CD8-positive, alpha-beta memory T cell (primary cell): ENCODE measurements at places on chromosomes 16 and 17.

- no peak overlapping the region for H3K4me3 ChIP-seq
- H3K36me3 ChIP-seq: no peaks in the 10 kb centered on the region
- no peaks in the 10 kb centered on the region for H3K4me1 ChIP-seq
- no peak for DNase-seq
Observed at GRCh38 chr17:65190467-65191097, 53.4 kb downstream of the RGS9 start.

GRCh38 chr16:17994027-17994426, 342.5 kb downstream of the NPIPA8 start:
- no peaks in the 10 kb centered on the region for H3K36me3 ChIP-seq
- no peak for DNase-seq

GRCh38 chr17:81165246-81166032, at the start of gene PVALEF:
PVALEF (plus strand) TSS chr17:81165507; CDS start chr17:81181227, 15,720 bp downstream.
- no peaks in the 10 kb centered on the region for H3K4me1 ChIP-seq
- H3K27ac ChIP-seq: no peak within 1 kb of the TSS
- H3K36me3 ChIP-seq: no peaks in the 10 kb centered on the region
- DNase-seq: no peak

GRCh38 chr17:76537578-76538280, at the start of gene CYGB:
CYGB (minus strand) TSS chr17:76537709; CDS start chr17:76537542, 167 bp downstream.
- no peak for DNase-seq
- peaks cover 22% of the 10 kb centered on the region for H3K27me3 ChIP-seq
- no peaks in the 10 kb centered on the region for H3K36me3 ChIP-seq
- H3K4me1 ChIP-seq: no peaks in the 10 kb centered on the region
- no peak within 1 kb of the TSS for H3K27ac ChIP-seq

DNA sequence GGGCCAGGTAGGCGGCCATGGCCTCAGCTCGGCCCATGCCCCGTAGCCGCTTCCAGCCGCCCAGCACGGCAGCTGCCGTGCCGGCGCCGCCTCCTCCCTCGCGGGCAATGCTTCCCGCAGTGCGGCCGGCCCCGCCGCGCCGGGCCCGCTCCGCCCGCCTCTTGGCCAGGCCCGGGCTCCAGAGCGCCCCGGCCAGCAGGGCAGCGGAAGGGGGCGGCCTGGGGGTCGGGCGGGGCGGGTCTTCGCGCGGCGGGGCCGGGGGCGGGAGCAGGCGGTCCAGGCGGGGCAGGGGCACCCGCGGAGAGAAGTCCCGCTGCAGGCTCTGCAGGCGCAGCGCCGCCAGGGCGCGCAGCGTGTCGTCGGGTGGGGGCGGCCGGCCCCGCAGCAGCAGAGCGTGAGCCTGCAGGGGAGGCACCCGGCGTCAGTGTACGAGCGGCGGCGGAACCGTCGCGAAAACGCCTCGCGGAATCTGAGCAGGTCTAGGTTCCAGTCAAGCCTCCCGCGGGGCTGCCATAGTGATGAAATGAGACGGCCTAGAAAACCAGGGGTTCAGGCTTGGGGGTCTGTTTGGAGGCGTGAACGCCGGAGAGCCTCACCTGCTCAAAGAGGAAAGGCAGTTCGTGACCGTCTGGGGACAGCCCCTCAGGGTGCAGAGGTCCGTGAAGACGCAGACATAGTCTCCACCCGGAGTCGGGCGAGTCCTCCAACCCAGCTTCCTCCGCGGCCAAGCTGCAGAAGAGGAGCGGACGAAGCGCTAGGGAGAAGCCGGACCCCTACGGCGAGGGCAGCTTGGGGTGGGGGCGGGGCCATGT, 6.6 kb downstream of the PLEKHH3 start:
- peaks cover 30% of the 10 kb centered on the region for H3K4me1 ChIP-seq
- H3K36me3 ChIP-seq: peaks cover 4% of the 10 kb centered on the region
- DNase-seq: no peak
- H3K4me3 ChIP-seq: peak overlapping the region; percentile 50
- H3K27me3 ChIP-seq: peaks cover 36% of the 10 kb centered on the region

DNA sequence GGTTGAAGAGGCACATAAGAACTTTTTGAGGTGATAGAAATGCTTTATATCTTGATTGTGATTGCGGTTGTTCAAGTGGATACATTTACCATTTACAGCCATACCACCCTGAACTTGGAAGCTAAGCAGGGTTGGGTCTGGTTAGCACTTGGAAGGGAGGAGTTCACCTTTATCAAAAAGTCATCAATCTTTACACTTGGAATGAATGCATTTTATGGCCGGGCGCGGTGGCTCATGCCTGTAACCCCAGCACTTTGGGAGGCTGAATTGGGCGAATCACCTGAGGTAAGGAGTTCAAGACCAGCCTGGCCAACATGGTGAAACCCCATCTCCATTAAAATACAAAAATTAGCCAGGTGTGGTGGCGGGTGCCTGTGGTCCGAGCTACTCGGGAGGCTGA, 9.5 kb upstream of the GJD3 start:
- no peak for DNase-seq
- no peak overlapping the region for H3K27ac ChIP-seq

DNA sequence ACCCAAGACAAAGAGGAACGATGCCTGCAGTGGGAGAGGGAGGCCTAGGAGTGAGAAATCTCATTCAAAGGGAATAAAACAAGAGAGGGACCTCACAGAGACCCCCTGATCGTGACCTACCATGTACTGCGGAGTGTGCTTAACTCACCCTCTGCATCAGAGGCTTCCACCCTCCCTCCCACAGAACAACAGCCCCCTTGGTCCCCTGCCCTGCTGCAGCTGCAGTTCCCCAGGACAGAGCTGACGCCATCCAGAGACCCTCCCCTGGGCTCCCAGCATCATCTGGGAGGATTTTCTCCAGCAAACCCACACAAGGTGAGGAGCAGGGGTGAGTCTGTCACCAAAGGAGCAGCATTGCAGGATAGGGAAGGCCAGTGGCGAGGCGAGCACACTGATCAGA, 39.8 kb downstream of the TLE7 start:
- no peaks in the 10 kb centered on the region for H3K4me1 ChIP-seq
- H3K27me3 ChIP-seq: no peaks in the 10 kb centered on the region
- H3K27ac ChIP-seq: no peak overlapping the region
- H3K36me3 ChIP-seq: no peaks in the 10 kb centered on the region

- H3K27me3 ChIP-seq: no peaks in the 10 kb centered on the region
- no peaks in the 10 kb centered on the region for H3K36me3 ChIP-seq
- H3K4me1 ChIP-seq: no peaks in the 10 kb centered on the region
- H3K27ac ChIP-seq: no peak overlapping the region
- DNase-seq: no peak
- H3K4me3 ChIP-seq: no peak overlapping the region
Observed at GRCh38 chr16:71297341-71297634, 8.1 kb upstream of the CMTR2 start.

GRCh38 chr17:64173646-64174045, 43.7 kb upstream of the ERN1 start:
- H3K4me1 ChIP-seq: no peaks in the 10 kb centered on the region
- H3K27ac ChIP-seq: no peak overlapping the region
- no peak overlapping the region for H3K4me3 ChIP-seq
- no peaks in the 10 kb centered on the region for H3K27me3 ChIP-seq
- no peaks in the 10 kb centered on the region for H3K36me3 ChIP-seq

DNA sequence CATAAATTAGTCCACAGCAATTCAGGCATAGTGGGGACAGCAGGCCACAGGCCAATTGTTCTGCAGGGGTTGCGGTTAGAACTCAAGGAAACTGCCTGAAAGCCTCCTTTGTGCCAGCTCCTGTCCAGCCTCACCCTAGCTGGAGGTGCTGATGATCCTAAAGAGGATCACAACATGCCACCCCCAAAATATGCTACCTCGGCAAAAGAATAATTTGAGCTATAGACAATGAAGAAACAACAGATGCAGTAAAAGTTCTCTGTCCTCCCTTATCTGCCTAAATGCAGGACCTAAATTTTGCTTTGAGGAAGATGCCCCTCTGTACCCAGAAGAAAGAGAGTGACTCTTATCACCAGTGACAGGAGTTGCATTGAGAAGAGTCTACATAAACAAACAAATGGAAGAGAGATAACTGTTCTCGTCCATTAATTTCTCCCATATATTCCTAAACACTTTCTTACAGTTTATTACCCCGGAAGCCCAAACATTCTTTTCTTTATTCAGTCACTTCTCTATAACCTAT, 14.7 kb downstream of the ALOX15 start:
- DNase-seq: no peak
- no peak overlapping the region for H3K27ac ChIP-seq
- H3K4me1 ChIP-seq: no peaks in the 10 kb centered on the region
- H3K36me3 ChIP-seq: no peaks in the 10 kb centered on the region
- no peak overlapping the region for H3K4me3 ChIP-seq

GRCh38 chr17:49998836-49999511, 4.0 kb upstream of the DLX3 start:
- DNase-seq: no peak
- peaks cover 21% of the 10 kb centered on the region for H3K4me1 ChIP-seq
- no peaks in the 10 kb centered on the region for H3K36me3 ChIP-seq

DNA sequence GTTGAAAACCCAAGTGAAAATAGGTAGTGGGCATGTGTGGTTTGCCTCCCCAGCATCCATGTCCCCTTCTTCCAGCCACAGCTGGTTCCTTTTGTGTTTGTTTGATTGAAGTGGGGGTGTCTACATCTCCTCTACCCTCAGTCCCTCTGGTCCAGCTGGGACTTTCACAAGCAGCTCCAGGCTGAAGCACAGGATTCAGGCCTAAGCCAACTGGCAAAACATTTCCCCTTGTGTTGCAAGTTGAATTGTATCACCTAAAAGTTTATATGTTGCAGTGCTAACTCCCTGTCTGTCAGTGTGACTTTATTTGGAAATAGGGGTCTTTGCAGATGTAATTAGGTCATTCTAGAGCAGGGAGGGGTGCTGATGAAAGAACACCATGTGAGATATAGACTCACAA, 205.9 kb upstream of the ASIC2 start:
- DNase-seq: no peak
- no peak overlapping the region for H3K27ac ChIP-seq
- H3K36me3 ChIP-seq: no peaks in the 10 kb centered on the region
- H3K4me3 ChIP-seq: no peak overlapping the region
- H3K4me1 ChIP-seq: no peaks in the 10 kb centered on the region

DNA sequence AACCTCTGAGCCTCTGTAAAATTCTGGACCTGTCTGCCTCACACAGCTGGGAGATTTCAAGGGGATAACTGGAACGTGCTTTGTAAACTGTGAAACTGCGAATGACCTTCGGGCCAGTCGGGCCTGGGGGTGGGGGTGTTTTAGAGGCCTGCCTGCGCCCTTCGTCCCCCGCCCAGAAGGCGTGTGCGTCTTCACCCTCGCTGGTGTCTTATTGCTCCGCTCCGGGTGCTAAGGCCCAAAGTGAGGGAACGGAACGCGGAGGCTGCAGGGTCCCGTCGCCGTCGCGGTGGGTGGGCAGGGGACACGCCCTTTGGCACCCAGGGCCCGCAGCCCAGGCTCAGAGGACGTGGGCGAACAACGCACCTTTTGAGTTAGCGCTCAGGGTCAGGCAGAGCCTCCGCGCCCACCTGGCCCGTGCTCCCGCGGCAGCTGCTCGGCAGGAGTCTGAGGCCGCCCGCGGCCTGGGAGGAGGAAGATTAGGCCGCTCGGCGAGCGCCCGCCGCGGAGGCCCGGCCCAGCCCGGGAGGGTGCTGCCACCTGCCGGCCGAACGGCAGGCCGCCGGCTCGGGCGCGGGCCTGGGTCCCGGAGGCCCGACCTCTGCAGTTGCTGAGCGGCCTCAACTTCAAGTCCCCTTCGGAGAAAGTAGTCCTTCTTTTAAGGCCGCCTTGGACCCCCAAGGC, 29.7 kb downstream of the DCAKD start:
- no peaks in the 10 kb centered on the region for H3K36me3 ChIP-seq
- peak; percentile 48 for DNase-seq
- H3K4me3 ChIP-seq: no peak overlapping the region

- no peaks in the 10 kb centered on the region for H3K36me3 ChIP-seq
- no peak overlapping the region for H3K27ac ChIP-seq
- no peaks in the 10 kb centered on the region for H3K27me3 ChIP-seq
Observed at GRCh38 chr16:65663774-65664173, 541.9 kb upstream of the CDH11 start.

GRCh38 chr17:8728251-8728938, 16.2 kb downstream of the CCDC42 start:
- H3K36me3 ChIP-seq: no peaks in the 10 kb centered on the region
- H3K4me3 ChIP-seq: no peak overlapping the region
- no peaks in the 10 kb centered on the region for H3K4me1 ChIP-seq
- no peaks in the 10 kb centered on the region for H3K27me3 ChIP-seq
- H3K27ac ChIP-seq: no peak overlapping the region

DNA sequence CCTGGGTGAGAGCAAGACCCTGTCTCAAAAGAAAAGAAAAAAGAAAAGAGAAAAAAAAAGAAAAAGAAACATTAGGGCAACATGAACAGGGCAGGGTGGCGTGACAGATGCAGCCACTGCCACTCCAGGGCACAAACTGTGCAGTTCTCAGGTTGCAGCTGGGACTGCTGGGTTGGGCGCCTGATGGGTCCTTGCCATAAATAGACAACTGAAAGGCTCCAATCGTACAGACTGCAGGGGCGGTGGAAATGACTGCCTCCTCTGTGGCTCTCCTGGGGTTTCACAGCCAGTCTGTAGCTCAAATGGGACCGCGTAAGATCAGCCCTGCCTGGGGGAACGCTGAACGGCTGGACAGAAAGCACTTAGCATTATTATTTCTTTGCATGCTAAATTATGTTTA, 130.7 kb downstream of the CPPED1 start:
- no peak overlapping the region for H3K4me3 ChIP-seq
- H3K4me1 ChIP-seq: peaks cover 7% of the 10 kb centered on the region

GRCh38 chr16:55291847-55292246, 32.2 kb upstream of the IRX6 start:
- H3K27ac ChIP-seq: no peak overlapping the region
- no peaks in the 10 kb centered on the region for H3K36me3 ChIP-seq
- H3K4me3 ChIP-seq: no peak overlapping the region
- H3K27me3 ChIP-seq: no peaks in the 10 kb centered on the region
- no peak for DNase-seq

DNA sequence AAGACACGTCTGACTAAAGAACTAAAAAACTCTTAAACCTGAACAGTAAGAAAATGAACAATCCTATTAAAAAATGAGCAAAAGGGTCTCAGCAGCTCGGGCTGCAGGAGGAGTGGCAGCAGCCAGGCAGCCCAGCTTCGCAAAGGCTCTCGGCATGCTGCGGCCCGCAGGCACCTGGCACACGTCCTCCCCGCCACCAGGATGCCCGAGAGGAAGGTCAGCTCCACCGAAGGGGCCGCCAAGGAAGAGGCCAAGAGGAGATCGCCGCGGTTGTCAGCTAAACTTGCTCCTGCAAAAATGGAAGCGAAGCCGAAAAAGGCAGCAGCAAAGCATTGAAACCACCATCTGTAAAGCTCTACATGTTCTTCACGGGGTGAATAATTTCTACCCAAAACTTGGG, 173.5 kb downstream of the BCAS3 start:
- H3K36me3 ChIP-seq: no peaks in the 10 kb centered on the region
- H3K4me1 ChIP-seq: no peaks in the 10 kb centered on the region

DNA sequence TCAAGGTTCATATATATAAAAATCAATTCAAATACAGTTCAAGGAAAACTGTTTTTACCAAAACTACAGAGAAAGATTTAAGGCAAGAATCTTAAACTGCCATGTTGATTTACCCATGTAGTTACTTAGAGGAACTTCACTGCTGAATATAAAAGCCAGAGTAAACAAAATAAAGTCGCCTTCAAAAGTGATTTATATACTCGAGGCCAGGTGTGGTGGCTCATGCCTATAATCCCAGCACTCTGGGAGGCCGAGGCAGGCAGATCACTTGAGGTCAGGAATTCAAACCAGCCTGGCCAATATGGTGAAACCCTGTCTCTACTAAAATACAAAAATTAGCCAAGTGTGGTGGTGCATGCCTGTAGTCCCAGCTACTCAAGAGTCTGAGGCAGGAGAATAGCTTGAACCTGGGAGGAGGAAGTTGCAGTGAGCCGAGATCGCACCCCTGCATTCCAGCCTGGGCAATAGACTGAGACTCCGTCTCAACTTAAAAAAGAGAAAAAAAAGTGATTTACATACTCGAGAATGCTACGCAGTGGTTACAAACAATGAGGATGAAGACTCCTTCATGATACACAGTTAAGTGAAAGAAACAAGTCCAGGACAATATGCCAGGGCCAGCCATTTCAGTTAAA, 54.1 kb upstream of the CNEP1R1 start:
- H3K27me3 ChIP-seq: peaks cover 4% of the 10 kb centered on the region
- no peak overlapping the region for H3K27ac ChIP-seq
- no peak overlapping the region for H3K4me3 ChIP-seq
- no peaks in the 10 kb centered on the region for H3K36me3 ChIP-seq
